ENCODE measurements at places on chromosomes 3 and 15. TPM values are rescaled to one million over a fixed set of nuclear protein-coding genes. Genes with fewer than 3 reads are reported as not detected.

GRCh38 chr3:105539897-105540296 is 173.2 kb downstream of the ALCAM start:
- DNase-seq, result no peak

DNA sequence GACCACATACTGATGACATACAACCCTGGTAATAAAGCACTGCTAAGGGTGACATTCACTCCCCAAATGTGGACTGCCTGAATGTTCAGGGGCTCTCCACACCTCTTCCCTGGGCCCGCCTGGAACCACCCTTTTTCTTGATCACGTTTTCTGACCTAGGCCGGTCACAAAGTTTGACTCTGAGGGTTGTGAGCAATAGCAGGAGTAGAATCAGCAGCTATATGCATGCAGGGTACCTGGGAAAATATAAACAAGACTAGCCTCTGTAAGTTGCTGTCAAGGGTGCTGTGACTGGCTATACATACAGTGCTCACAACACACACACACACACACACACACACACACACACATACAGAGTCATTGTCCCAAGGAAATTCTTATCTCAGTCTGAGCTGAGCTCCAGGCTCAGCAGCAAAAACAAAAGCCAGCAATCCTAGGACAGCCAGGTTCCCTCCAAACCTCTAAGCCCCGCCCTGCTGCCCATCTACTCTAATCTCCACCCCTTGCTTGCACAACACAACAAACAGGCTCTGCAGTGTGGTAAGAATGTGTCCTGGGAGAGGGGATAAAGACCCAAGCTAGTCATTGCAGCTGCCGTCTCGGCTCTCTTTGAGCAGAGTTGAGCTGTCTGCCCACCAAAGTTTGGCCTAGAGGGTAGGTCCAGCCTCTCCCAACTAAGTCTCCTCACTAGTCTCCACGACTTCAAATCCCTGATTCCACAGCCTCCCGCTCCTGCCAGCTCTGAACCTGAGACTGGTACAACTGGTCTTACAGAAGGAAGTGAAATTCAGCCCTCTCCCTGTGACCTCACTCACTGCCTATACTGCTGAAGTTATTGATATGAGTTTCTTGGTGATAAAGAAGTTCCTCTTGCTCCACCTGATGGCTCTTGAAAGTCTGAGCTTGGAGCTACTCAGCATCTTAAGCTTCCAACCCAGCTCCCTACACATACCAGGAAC is 2.2 kb downstream of the BMF start:
- DNase-seq, result peak; percentile 87

GRIP2 gene
- 0.40 TPM for total RNA-seq

SLC51B gene
- 0.75 TPM for total RNA-seq

SLC9C1 gene
- total RNA-seq, result not detected

DNA sequence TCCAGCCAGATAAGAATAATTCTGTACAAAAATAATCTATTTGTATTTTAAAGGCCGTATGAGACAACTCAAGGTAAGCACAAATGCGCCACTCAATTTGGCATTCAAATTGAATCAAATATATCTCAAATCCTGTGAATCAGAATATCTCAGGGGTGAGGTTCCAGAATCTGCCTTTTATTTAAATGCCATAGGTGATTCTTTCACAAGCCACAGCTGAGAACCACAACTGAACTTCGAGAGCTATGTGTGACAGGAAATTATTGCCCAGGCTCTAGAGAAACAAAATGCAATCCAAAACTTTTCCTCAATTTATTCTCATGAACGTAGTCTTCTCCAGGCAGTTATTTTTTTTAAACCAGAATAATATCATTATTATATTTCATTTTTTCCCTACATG is 11.9 kb downstream of the ATP8B4 start:
- DNase-seq, result no peak
